ENCODE measurements at places on chromosomes 7 and 10.
A peak's percentile ranks its signal among the peaks of the same experiment; 100 is the strongest.

- DNase-seq, result no peak
These were observed 20.8 kb downstream of the CCDC6 start for GRCh38 chr10:59885430-59886134.

DNA sequence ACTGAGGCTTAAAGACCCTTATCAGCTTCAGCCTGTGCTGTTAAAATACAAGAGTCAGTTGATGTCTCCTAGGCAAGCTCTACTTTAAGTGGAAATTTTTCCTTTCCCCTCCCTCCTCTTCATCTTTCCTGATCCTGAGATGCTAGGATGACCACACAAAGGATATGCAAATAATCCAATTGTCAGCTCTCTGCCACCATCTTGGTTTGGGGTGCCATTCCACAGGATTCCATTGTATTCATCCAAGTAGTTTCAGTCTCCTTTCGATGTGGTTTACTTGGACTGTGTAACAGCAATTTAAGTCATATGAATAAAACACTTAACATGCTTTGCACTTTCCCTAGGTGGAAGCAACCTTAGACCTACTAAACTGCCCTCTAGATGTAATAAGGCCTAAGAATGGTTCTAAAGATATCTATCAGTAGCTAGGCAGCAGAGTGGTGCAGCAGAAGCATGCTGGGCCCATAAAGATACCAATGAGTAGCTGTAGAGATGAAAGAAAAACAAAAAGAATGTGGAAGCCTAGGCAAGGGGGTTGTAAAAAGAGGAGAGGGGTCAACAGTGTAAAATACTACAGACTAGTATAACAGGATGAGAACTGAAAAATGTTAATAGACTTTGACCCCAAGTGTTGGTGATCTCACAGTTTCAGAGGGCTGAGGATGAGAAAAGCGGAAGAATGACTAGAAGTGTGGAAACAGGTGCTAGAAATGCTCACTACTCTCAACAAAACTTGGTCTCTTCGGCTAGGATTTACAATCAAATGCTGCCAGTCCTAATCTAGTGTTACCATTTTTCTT, 2.4 kb upstream of the CFAP69 start:
- DNase-seq, result no peak

DNA sequence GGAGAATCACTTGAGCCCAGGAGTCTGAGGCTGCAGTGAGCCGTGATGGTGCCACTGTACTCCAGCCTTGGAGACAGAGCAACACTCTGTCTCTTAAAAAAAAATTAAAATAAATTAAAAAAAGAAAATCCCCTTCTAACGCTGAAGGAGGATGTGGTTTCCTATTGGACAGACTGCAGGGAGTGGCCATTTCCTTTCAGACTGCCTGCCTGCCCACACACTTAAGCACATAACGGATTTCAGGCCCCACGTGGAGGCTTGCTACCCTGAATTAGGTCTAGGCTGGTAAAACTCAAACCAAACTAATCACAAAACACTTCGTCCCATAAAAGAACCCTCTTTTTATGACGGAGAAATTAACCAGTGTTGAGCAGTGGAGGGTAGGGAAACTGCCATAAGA, 34.0 kb downstream of the GATA3 start:
- no peak for DNase-seq

DNA sequence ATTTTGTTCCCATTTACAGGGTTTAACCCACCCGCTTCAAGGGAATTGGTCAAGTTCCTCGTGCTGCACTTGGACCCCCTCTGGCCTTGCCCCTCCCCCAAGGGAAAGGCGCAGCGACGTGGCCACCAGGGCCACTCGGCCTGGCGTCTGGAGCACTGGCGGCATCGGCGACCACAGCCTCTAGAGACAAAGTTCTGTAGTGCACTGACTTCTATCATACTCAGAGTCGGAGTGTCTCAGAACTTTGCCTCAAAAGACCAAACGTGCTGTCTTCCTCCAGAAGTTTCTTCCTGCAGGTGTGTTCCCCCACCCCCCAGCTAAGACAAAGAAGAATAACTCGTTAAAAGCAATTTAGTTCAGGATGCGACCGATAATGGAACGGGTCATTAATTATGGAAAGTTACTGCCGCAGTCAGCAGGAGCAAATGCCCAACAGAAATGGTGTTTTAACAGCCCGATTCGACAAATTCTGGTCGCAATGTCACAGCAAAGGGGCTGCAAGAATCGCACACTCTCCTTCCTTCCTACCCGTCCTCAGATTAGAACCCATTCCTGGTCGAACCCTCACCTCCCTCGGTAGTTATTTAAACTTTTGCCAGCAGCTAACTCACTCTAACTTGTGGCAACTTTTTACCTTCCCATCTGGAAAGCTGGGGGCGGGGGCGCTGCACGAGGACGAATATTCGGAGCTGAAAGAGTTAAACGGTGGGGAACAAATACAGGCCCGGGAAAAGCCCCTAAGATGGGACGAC, 202.1 kb upstream of the NFE2L3 start:
- peak; percentile 55 for DNase-seq

DNA sequence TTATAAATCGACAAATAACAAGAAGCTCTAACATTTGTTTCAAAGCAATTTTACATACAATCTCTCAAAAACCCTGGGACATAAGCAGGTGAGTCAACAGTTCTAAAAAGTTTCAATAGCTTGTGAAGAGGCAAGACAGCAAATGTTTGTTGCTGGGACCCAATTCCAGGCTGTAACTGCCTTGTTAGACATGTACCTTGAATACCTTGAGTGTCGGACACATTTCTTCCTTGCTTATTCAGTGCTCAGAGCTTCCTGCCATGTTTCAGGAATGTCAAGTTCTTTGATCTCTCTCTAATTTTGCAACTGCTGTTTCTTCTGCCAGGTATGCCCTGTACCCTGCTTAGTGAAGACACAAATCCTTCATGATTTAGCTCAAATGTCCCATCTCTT, 5.1 kb downstream of the CH25H start:
- DNase-seq, result no peak

- DNase-seq, result no peak
These were observed 5.6 kb upstream of the LRRN3 start for GRCh38 chr7:111085356-111085755.
